Activated T-cell treated with anti-CD3 and anti-CD28 coated beads for 1 hour (primary cell): ENCODE measurements at places on chromosomes 3 and 15.

- DNase-seq: no peak
These were observed 229.8 kb downstream of the NFKBIZ start for GRCh38 chr3:102078854-102079808.

DNA sequence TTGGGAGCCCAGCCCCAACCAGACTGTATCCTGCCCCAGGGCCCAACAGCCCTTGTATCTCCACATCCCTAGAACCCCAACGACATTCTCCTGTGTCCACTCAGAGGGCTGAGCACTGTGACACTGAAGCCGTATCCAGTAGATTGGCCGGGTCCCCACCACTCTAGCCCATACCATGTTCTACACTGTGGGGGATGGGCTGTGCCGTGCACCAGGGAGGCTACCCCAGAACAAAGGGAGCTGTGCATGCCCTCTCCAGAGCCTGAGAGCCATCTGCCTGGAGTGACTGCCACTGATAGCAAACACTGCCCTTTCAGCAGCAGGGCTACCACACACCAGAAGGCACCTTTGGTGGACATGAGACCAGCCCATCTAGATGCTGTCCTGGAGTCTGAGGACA, 37.1 kb upstream of the CP start:
- no peak for DNase-seq

GRCh38 chr3:153756816-153757215, 364.4 kb upstream of the ARHGEF26 start:
- DNase-seq: no peak

GRCh38 chr15:34804776-34805175, 9.4 kb upstream of the ACTC1 start:
- no peak for DNase-seq

GRCh38 chr3:25648107-25648535, 16.6 kb downstream of the TOP2B start:
- DNase-seq: peak; percentile 77

DNA sequence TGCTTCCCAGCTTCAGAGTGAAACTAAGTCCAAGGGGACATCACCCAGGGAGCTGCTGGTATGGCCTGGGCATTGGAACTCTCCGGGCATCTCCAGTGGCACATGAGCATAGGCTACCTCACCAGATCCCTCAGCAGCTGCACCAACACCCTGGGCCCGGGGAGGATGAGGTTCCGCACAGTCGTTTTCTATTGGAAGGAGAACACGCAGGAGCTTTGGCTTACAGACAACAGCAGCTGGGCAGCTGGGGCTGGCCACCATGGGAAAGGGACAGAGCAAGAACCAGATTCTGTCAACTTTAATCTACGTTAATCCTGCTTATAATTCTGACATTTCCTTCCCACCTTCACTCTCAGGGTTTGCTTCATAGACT, 65.5 kb downstream of the MYO1E start:
- DNase-seq: no peak

DNA sequence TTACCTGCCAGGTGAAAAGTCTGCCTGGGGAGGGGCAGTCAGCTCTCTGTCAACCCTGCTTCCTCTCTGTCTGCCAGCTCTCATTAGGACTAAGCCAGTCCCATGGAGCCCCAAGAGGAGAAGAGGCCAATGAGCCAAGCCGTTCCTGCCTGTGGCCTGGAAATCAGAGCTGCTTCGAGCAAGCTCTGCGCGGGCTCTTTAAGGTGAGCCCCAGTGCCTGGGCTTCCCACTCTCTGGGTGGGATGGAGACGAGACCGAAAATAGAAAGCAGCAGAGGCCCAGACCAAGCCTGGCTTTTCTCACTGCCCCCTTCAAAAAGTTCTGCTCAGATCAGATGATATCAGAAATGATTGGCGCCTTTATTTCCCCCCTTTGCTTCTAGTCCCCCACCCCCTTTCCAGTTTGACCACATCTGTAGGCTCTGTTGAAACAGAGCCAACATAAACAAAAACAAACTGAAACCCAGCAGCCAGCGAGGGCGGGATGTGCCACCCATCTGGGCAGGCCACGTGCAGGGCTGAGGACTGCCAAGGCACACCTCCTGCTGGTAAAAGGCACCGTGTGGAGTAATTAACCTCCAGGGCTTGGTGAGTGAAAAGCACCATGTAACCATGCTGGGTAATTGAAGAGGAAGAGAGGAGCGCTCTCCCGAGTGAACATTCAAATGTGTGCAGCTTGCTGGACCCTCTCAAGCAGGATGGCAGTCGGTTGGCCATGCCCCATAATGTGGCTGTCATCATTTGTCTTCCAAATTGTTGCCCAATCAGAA, 471.0 kb upstream of the PROK2 start:
- peak; percentile 10 for DNase-seq

- DNase-seq: no peak
These were observed 50.0 kb downstream of the DRD3 start for GRCh38 chr3:114128826-114129225.

DNA sequence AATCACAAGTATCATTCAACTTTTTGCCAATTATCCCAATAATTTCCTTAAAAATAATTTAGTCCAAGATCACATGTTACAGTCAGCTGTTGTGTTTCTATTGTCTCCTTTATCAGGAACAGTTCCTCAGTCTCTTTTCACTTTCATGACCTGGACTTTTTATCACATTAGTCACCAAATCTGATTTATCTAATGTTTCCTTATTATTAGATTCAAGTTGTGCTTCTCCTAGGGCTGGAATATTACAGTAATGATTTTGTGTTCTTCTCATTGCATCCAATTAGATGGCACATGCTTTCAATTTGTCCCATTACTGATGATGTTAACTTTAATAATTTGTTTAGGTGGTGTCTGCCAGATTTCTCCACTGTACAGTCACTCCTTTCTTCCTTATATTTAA, 66.3 kb upstream of the DCBLD2 start:
- DNase-seq: no peak

GRCh38 chr3:93931597-93932229, 42.0 kb downstream of the PROS1 start:
- no peak for DNase-seq

GRCh38 chr3:125587039-125587648, 8.2 kb downstream of the OSBPL11 start:
- DNase-seq: no peak

DNA sequence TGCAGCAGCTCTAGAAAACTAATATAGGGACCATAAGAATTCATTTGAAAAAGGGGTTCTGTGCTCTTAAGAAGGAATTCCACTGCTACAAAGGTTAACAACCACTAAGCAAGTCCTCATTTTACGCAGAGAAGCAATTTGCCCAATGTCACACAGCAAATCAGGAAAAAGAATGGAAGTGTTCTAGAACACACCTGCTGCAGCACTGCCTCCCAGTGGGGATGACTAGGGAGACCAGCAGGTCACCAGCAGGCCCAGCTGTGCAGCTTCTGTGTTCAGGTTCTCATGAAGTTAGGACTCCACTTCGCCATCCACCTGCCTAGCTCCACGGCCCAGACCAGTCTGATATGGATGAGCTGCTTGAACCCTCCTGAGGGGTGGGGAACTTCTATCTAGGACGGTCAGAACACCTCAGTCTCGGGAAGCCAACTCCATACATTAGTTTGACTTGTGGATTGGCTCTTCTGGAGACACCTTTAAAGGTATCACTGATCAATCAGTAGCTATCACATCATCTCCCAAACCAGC, 18.6 kb downstream of the POMGNT2 start:
- no peak for DNase-seq

DNA sequence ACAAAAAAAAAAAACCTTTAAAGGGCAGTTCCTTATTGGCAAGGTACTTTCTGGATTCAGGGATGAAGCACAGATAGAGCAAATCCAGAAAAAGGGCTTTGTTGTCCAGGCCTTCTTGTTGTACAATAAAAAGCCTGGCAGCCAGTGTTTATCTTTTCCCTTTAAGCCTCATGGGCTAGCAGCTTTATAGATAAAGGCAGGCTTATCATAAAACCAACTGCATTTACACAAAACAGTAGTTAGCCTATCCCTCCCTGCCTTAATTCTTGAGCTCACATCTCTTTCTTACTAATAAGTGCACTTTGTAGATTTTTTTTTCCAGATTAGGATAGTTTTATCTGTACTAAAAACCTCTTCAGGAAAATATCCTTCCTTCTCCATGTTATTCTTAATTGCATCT, 662.8 kb upstream of the CCDC54 start:
- DNase-seq: no peak

DNA sequence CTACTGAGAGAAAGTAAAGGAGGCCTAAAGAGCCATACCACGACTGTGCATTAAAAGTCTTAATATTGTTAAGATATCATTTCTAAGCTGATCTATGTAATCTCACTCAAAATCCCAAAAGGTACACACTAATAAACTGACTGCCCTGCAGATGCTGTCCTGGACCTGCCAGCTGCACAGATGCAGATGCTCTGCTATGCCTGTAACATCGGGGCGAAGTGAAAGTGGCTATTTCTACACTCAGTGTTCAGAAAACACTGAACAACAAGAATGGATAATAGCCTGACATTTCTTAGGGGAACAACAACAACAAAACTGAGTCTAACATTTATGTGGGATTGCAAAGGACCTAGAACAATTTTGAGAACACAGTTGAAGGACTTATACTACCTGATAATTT, 31.9 kb downstream of the RAD18 start:
- no peak for DNase-seq

DNA sequence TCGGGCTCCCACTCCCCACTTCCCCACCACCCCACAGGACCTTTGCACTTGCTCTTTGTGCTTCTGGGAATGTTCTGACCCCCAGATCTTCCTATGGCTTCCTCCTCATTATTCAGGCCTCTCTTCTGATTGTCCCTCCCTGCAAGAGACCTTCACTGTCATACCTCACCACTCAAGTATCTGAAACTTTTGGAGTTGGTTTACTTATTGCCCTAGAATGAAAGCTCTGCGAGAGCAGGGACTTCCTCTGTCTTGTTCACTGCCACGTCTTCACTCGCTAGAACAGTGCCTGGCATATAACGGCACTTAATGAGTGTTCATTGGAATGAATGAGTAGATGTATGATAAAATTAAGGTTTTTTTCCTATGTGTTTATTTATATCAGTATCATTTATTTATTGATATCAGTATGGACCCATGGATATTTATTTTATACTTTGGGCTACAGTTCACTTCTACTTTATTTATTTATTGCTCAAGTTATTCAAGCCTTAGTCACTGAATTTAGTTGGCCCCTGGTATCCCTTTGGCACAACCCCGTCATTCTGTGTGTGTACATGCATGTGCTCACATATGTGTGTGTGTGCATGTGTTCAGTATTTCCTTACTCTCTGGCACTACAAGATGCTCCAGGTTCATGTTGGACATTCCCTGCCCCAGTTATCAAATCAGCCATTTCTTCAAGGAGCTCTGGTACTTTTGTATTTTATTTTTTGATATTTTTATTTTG, 197.6 kb downstream of the THSD4 start:
- DNase-seq: no peak

DNA sequence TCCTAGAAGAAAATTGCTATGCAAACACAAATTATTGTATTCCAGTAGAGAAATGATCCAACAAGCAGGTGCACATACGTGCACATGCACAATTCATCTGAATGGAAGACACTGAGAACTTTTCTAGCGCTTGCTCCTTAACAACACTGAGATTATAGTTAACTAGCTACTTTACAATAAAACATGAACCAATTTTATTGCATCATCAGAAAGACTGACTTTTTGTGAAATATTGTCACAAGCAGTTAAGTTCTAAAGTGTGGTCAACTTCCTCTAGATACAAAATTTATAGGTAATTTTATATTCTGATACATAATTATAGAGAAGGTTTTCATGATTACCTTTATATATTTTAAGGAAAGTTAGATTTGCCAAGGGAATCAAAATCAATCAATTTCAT, 135.4 kb downstream of the ABI3BP start:
- no peak for DNase-seq

DNA sequence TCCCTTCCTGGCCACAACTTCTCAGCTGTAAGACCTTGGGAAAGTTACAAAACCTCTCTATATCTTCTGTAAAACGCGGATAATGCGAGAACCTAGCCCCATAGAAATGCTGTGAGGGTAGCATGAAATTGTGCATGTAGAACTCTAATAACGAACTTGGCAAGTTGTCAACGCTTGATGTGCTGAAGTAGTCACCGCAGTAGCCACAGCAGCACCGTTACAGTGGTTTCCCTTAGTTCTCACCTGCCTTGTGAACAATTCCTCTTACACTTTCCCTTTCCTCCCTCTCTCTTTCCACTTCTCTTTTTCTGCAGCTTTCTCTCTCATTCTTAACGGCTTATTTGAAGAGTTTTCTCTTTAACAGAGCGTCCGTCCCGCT, 447 bp upstream of the SHQ1 start:
- DNase-seq: no peak

GRCh38 chr3:129597087-129597999, 9.1 kb downstream of the PLXND1 start:
- no peak for DNase-seq

DNA sequence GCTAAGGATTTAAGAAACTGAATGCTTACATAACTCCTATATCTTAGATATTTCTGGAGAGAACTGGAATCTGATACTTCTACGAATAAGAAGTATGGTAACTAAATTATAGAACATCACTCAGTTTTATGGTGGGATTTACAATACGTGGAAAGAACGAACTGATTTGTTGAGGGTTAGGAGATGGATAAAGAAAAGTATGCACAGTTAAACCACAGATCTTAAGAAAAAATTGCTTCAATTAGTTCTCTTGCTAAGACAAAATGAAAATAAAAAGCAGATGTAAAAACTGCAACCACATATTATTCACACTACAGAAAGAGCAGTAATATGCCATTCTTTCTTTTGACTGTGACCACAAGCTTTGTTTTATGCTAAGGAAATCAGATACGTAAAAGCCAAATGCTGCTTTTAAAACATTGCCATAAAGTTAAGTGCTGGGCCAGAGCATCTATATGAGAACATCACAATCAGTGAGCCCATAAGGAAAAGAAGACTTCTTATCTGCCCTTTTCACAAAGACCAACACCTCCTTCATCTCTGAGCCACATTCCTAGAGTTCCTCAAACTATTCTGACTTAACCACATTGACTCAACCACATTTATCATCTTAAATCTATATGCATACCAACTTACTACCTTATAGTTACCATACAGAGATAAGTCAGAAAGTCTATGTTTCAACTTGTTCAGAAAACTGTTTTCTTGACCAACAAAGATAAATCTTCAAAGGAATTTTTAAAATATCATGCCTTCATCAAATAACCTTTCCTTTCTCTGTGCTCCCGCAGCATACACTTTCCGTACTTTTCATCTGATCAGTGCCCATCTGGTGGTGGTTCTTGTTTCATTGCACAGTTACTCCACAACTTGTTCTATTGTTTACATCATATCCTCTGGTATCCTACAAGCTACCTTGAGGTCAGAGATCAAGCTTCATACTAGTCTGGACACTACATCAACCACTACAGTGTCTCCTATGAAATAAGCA, 61.7 kb downstream of the FSIP1 start:
- no peak for DNase-seq

GRCh38 chr3:111917300-111917699, 58.2 kb downstream of the PHLDB2 start:
- DNase-seq: no peak
